ENCODE measurements at places on chromosomes 16 and 17. TPM values are rescaled to one million over a fixed set of nuclear protein-coding genes. Genes with fewer than 3 reads are reported as not detected.
A peak's percentile ranks its signal among the peaks of the same experiment; 100 is the strongest.

Gene PTX4
- not detected for polyA plus RNA-seq

GRCh38 chr17:9487406-9487805, 88.2 kb downstream of the STX8 start:
- DNase-seq: no peak

Gene SLC35G6
- polyA plus RNA-seq: not detected

DNA sequence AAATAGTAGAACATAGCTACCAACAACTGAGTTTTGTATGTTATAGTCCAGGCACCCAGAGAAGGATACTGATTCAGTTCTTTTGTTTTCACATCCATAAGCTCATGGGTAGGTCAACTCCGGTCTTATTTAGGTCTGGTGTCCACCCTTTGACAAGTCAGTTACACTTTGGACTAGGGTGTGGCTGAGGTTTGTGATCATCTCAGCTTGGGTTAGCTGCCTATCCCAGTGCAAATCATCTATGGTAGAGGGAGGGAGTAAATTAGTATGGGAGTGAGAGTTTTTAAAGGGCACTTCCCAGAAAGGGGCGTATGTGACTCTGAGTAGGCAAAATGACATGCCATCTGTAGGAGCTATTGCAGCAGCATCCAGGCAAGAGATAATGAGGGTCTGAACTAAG, 66.1 kb downstream of the TANC2 start:
- no peak for DNase-seq

DNA sequence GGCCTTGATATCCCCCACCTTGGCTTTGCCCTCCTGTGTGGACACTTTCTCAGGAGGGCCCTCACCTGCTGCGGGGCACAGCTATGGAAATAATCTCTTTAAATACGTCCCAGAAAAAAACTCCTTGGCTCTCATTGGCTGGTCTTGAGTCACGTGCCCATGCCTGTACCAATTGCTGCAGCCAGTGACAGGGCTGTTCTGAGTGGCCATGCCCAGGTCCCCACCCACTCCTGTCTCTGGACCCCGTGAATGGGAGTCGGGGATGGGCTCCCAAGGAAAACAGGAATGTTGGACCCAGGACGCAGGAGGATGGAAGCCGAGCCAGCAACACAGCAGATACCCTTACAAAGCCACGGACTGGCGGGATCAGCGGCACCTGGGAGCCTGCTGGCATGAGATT, 53.1 kb upstream of the CDR2 start:
- DNase-seq: no peak

GRCh38 chr16:23753908-23754593, 775 bp upstream of the CHP2 start:
- DNase-seq: no peak

GRCh38 chr16:9092978-9093344, 1.5 kb downstream of the HAPSTR1 start:
- no peak for DNase-seq

DNA sequence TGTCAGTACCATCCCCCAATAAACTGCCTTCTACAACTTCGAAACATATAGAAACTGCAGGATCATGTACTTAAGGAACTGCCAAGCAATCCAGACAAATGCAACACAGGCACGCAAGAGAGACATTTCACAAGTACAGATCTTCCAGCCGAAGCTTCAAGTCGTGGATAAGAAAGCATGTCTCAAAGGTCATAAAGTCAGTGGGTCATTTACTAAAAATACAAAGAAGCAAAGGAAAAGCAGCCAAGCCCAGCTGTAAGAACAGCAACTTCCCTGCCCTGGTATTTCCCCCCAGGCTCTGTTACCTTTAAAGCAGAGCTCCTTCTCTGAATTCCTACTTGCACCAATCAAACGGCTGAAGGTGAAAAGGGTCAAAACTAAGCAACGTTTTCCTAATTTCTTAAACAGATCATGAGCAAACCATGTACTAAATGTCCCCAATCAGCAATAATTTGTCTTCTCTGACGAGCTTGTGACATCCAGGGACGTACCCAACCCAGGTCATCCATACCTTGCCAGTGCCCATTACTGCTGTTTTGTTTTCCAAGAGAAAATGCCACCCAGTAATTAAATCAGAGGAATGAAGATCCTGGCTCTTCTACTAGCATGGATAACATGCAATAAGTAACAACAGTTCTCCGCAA, 1.7 kb downstream of the AKTIP start:
- no peak for DNase-seq

DNA sequence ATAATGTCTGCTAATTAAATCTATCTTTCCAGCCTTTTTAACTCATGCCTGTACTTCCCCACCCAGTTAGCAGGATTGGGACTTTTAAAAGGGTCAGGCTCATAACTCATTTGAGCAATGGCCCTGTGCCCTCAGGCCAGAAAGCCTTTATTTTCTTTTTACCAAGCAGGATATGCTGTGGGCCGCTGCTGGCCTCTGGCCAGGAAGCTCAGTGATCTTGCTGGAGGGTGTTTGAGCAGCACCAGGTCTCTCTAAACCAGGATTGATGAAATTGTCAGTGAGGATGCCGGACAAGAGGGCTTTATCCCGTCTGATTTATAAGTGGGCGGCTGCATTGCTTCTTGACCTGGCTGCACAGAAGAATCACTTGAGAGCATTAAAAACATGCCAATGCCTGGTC, 187.8 kb downstream of the RAB11FIP4 start:
- peak; percentile 57 for DNase-seq

Gene CA5A
- polyA plus RNA-seq: not detected

- DNase-seq: peak; percentile 67
Measured at GRCh38 chr16:88685156-88686061, 898 bp downstream of the SNAI3 start.

GRCh38 chr17:4587803-4588202, 3.5 kb downstream of the SMTNL2 start:
- DNase-seq: no peak

DNA sequence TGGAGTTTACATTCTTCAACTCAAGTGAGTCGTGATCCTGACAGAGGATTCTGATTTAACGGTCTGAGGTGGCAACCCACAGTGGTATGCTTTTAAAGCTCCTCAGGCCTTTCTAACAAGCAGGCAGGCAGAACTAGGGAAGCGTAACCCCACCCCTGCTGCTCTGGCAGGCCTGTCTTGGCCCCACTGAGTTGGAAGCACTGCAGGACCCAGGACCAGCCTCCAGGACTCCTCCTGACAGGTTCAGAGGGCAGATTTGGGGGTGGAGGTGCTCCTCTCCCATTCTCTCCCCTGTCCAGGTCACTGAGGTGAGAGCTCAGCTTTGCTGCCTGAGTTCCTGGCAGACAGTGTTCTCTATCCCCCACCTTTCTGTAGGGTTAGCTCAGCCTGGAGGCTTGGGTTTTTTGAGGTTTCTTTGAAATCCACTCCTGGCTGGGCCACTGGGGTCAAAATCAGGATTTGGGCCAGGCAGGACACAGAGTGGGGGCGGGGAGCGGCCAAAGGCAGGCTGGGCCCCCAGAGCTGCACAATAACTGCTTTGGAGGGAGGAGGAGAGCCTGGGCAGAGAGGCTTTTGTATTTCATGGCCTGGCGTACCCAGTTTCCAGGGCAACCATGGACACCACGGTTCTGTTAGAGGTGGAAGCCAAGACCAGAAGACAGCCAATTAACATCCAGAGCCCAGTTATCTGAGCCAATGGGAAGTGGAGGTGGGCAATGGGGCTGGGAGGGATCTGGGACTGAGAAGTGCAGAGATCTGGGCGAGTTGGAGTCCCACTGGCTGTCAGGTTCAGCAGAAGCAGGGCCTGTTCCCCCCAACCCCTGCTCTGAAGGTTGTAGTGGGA, 9.5 kb downstream of the MRPL27 start:
- peak; percentile 35 for DNase-seq
